Neural progenitor cell (in vitro differentiated cells): ENCODE measurements at places on chromosomes 2 and 18. TPM values are rescaled to one million over a fixed set of nuclear protein-coding genes. Genes with fewer than 3 reads are reported as not detected.

DNA sequence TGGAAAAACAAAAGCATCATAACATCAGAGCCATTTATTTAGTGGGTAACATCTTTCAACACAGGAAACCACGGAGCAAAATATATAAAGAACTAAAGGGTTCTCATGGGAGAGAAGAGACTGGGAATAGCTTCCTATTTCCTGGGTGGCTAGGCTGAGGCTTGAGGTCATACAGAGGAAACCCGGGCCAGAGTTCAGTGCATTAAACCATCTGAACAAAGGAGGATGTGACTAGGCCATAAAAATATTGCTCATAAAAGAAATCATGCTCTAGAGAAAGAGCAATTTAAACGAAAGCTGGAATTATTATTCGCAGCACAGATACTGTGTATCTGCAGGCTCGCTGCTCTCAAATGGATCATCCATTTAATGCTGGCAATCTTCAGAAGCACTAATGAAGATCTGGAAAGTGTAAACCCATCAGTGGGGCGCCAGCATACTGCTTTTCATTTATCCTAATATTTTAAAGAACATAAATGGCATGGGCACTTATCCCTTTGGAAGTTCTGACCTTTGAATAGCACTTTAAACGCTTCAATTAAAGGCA, 83.3 kb downstream of the GALNT14 start:
- no peak overlapping the region for H3K4me3 ChIP-seq
- DNase-seq = no peak
- H3K36me3 ChIP-seq = no peaks in the 10 kb centered on the region
- no peaks in the 10 kb centered on the region for H3K27me3 ChIP-seq

DNA sequence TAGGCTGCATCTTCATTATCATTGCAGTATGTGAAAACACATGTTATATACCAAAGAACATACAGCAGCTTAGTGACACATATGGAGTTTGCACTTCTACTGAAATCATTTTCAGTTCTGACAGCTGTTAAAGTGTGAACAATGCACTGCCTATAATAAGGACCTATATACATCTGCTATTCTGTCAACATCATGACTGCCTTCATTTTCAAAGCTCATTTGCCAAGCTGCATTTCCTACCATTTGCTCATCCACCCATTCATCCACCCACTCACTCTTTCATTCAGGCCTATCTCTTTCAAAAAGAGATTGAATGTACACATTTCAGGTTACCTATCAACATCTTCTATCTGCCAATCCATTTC, 81.7 kb upstream of the STK17B start:
- no peak overlapping the region for H3K27ac ChIP-seq
- no peaks in the 10 kb centered on the region for H3K36me3 ChIP-seq
- no peaks in the 10 kb centered on the region for H3K27me3 ChIP-seq
- DNase-seq = no peak

DNA sequence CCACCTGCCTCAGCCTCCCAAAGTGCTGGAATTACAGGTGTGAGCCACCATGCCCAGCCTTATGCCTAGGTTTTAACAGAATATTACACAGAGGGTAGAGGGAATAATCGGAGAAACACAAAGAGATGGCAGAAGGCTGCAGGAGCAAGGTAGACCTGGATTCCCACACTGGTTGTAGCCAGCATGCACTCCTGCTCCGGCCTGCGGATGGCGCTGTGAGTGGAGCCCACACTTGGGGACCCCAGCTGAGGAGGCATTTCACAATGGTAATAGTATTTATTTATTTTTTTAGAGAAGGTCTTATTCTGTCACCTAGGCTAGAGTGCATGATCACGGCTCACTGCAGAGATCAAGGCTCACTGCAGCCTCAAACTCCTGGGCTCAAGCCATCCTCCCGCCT, 38.8 kb upstream of the DARS1 start:
- no peak for DNase-seq
- H3K27ac ChIP-seq = no peak overlapping the region
- H3K27me3 ChIP-seq = peaks cover 11% of the 10 kb centered on the region
- no peaks in the 10 kb centered on the region for H3K36me3 ChIP-seq

DNA sequence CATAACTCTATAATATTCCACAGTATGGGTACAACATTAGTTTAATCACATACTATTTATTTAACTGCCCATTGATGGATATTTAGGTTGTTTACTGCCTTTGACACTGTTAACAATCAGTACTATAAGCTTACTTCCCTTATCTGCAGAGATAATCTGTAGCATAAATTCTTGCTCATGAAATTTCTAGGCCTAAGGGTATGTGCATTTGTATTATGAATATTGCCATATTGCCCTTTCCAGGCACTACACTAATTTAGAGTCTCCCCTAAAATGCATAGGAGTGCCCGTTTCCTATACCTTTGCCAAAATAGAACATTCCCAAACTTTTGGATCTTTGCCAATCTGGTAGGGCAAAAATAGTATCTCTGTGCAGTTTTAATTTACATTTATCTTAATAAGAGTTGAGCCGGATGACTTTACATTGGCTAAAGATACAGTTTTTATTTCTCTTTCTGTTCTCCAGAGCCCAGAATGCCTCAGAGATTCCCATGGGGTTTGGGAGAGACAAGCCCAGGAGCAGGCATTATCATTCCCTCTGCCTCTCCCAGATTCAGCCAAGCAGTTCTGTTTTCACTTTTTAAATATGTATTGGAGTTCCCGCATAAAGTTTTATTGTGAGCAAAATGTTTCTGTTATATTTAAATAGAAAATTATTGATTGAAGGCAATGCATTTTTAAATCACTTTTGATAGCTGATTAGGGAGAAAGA, 102.8 kb downstream of the CAPN13 start:
- no peaks in the 10 kb centered on the region for H3K36me3 ChIP-seq
- DNase-seq = no peak
- H3K27me3 ChIP-seq = no peaks in the 10 kb centered on the region
- no peak overlapping the region for H3K4me3 ChIP-seq
- peaks cover 3% of the 10 kb centered on the region for H3K4me1 ChIP-seq

DNA sequence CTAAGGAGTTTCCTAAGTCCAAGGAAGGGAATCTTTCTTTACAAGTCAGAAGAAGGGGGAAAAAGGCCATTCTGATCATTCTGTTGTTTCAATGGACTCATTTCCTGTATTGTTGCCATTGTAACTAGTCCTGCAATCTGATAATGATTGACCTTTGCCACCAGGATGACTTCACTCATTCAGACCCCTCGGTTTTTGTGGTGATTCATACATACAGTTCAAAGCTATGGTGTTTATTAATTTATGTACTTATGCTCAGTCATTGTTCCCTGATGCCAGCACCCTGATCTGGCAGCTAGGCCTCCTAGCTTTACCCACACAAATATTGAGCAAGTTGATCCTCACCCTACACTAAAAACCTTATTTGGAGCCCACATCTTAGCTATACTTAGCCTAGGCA, 57.6 kb upstream of the ZNF519 start:
- no peaks in the 10 kb centered on the region for H3K27me3 ChIP-seq
- no peaks in the 10 kb centered on the region for H3K4me1 ChIP-seq

- no peak for DNase-seq
- H3K36me3 ChIP-seq = no peaks in the 10 kb centered on the region
- no peak overlapping the region for H3K27ac ChIP-seq
- H3K4me3 ChIP-seq = no peak overlapping the region
- no peaks in the 10 kb centered on the region for H3K27me3 ChIP-seq
Measured at GRCh38 chr2:237557633-237558015, 8.8 kb upstream of the PRLH start.

DNA sequence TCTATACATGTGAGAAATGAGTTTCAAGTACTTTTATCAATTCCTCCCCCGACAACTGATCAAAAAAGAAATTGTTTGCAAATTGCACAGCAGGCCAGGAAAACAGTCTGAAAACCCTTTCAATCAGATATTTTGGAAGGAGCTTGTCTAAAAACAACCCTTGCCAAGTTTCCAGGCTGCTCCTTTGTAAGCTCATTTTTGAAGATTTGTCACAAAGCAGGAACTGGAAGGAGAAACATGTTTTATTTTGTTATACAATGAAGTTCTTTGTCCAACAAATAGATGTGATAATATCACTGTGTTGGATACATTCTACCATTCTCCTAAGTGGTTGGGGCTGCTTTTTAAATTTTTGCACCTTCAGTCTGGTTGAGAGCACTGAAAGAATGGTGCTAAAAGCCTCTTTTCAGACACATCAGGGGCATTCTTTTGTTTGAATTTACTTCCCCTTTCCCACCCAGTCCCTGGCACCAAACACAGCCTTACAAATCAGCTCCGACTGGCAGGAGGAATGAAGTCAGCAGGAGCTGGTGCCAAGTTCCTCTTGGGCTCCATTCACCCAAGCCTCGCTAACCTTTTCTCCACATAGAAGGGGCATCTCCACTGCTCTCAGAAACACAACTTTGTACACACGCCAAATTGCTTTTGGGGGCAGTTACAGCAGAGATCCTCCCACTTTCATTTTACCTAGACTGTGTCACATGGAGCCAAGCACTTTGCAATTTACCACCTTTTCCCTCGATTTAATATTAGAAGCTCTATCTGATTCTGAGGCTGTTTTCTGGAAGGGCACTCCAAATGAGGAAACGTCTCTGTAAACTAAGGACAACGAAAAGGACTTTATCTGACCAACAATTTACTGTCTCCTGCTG, 88.0 kb downstream of the C1D start:
- H3K4me1 ChIP-seq = peaks cover 9% of the 10 kb centered on the region
- H3K4me3 ChIP-seq = no peak overlapping the region
- H3K36me3 ChIP-seq = no peaks in the 10 kb centered on the region
- DNase-seq = no peak
- H3K27ac ChIP-seq = no peak overlapping the region

DNA sequence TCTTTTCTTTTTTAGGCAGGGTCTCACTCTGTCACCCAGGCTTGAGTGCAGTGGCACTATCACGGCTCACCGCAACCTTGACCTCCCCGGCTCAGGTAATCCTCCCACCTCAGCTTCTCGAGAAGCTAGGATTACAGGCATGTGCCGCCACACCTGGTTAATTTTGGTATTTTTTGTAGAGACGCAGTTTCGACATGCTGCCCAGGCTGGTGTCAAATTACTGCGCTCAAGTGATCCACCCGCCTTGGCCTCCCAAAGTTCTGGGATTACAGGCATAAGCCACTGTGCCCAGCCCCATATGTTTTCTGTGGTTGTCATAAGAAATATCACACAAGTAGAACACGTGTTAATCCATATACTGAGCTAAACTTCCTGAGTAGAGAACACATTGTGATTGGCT, 14.6 kb downstream of the ENOSF1 start:
- H3K4me3 ChIP-seq = no peak overlapping the region
- no peak for DNase-seq
- H3K27ac ChIP-seq = no peak overlapping the region
- no peaks in the 10 kb centered on the region for H3K4me1 ChIP-seq
- H3K36me3 ChIP-seq = no peaks in the 10 kb centered on the region
- no peaks in the 10 kb centered on the region for H3K27me3 ChIP-seq

DNA sequence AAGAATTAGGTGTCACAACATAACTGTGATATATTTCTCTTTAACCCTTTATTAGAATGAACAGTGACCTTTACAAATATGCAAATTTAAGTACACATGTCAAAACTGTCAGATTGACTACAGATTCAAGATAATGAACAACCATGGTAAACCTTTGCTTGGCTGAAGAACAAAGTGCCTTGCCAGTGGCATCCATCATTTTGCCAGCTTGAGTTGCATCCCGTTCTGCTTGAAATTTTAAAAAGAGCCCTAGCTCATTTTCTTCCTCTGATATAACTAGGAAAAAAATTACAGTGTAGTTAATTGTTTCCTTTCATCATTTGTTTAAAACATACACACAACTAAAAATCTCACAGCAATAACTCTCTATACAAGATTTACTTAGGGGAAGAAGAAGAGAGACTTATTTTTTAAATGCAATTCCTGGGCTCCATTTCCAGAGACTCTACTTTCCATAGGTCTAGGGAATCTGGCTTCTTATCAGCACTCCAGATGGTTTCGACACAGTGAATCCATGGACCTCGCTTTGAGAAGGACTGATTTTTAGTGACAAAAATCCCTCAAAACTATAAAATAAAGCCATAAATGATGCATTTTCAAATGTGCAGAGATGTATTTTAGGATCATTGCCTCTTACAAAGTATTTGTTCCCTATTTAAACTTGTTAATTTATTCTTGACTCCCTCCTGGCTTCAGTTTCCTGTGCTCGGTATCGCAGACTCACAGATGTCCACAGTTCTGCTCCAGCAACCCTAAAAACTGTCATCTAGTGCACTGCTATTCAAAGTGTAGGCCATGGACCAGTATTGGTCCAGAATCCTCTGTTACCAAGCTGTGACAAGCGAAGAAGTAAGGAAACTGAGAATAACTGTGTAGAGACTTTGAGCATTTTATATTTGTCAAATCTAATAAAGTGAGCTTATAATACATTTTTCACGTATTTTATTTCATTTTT, 50.1 kb downstream of the ICA1L start:
- no peaks in the 10 kb centered on the region for H3K36me3 ChIP-seq
- no peak overlapping the region for H3K27ac ChIP-seq
- H3K4me1 ChIP-seq = no peaks in the 10 kb centered on the region
- no peak overlapping the region for H3K4me3 ChIP-seq
- no peaks in the 10 kb centered on the region for H3K27me3 ChIP-seq

GRCh38 chr18:80175451-80176204, 66.6 kb downstream of the ADNP2 start:
- no peaks in the 10 kb centered on the region for H3K27me3 ChIP-seq
- no peak overlapping the region for H3K4me3 ChIP-seq
- H3K27ac ChIP-seq = no peak overlapping the region
- H3K4me1 ChIP-seq = no peaks in the 10 kb centered on the region

- H3K27ac ChIP-seq = no peak overlapping the region
- H3K27me3 ChIP-seq = no peaks in the 10 kb centered on the region
- H3K4me3 ChIP-seq = no peak overlapping the region
- H3K4me1 ChIP-seq = no peaks in the 10 kb centered on the region
- no peaks in the 10 kb centered on the region for H3K36me3 ChIP-seq
Measured at GRCh38 chr18:79934311-79935097, 16.9 kb downstream of the SLC66A2 start.

DNA sequence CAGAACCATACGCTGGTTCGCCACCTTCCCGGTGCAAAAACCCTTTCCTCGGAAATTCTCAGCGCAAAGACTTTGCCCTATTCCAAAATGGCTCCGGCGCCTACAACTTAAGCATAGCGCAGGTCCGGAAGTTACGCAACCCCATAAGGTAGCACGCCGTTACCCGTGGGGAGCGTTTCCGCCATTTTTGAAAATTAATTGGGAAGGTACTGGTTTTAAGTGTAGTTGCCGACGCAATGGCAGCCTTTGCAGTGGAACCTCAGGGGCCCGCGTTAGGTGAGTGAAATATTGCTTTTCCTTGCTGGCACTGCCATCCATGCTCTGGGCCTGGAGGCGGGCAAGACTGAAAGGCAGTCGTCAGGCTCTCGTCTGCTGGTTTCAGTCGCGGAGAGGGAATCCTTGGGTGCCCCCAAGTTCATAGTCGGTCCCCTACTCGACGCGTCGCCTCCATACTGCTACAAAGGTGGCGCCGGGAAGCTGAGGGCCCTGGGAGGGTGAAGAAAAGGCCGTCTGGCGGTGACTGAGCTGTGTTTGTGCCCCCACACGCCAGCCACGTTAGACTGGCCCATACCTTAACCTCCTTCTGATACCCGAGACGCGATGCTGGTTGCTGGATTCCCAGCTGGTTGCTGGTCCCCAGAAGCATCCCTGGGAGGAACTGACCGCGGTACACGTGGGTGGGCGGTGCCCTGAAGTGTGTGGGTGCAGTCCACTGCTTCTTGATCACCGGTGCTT, at the start of gene NUP35:
TSS of gene NUP35 (plus strand) at position 222 of the 735 bp plus-strand sequence. CDS start at position 237, 15 bp downstream.
- DNase-seq = peak; percentile 92
- peaks cover 18% of the 10 kb centered on the region for H3K4me1 ChIP-seq
- H3K27ac ChIP-seq = peak within 1 kb of the TSS; percentile 68
- peak within 1 kb of the TSS; percentile 81 for H3K4me3 ChIP-seq
- H3K27me3 ChIP-seq = no peaks in the 10 kb centered on the region

- no peaks in the 10 kb centered on the region for H3K36me3 ChIP-seq
- DNase-seq = no peak
- no peak overlapping the region for H3K27ac ChIP-seq
- no peaks in the 10 kb centered on the region for H3K27me3 ChIP-seq
Measured at GRCh38 chr2:57941816-57942215, 104.8 kb upstream of the VRK2 start.

Gene MXD1
- 3.9 and 5.3 TPM in 2 replicates for total RNA-seq

Gene ACADL
- 0.09 TPM in 1 of 2 replicates, not detected in the other for total RNA-seq
